Activated CD4-positive, alpha-beta T cell treated with anti-CD3 and anti-CD28 coated beads, Interleukin-2, amount 10 ng/mL, durations not matched to agents 24 days and 14 days (primary cell): ENCODE measurements at places on chromosomes 11 and 22. TPM values are rescaled to one million over a fixed set of nuclear protein-coding genes. Genes with fewer than 3 reads are reported as not detected.

Gene OR9G1
- total RNA-seq = not detected in 2 replicates

Gene ARSA
- total RNA-seq = 20.6 and 22.1 TPM in 2 replicates

Gene RIC3
- 4.5 and 7.2 TPM in 2 replicates for total RNA-seq

Gene CALCA
- not detected in 2 replicates for total RNA-seq

Gene GRIK4
- 0.02 and 0.09 TPM in 2 replicates for total RNA-seq

DNA sequence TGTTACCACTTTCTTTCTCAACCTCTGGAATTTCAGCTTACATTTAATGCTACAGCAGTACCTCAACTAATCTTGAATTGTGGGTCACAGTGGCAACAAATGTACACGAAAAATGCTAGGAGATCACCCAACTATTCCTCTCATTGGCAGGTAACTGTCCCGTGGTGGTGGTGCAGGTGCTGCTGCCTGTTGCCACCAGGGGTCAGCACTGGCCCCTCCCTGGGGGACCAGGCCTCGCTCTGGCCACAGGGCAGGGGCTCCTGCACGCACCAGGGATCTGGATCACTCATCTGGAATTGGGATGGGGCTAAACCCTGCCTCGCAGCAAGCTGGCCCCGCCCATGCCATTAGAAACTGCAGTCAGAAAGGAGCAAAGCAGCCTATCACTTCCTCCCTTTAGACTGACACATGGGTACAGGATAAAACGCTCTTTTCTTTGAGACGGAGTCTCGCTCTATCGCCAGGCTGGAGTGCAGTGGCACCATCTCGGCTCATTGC, 6.9 kb upstream of the POLDIP3 start:
- peak; percentile 88 for DNase-seq
- H3K4me3 ChIP-seq = no peak overlapping the region
- no peaks in the 10 kb centered on the region for H3K27me3 ChIP-seq
- H3K27ac ChIP-seq = no peak overlapping the region

GRCh38 chr11:7694235-7694634, 12.0 kb downstream of the OVCH2 start:
- peaks cover 24% of the 10 kb centered on the region for H3K27me3 ChIP-seq
- H3K36me3 ChIP-seq = no peaks in the 10 kb centered on the region
- no peak for DNase-seq
- no peak overlapping the region for H3K4me3 ChIP-seq
- no peaks in the 10 kb centered on the region for H3K4me1 ChIP-seq
- no peak overlapping the region for H3K27ac ChIP-seq

- DNase-seq = no peak
- H3K4me3 ChIP-seq = no peak overlapping the region
- H3K36me3 ChIP-seq = no peaks in the 10 kb centered on the region
- peaks cover under 1% of the 10 kb centered on the region for H3K4me1 ChIP-seq
These were observed 116.0 kb upstream of the TOP3B start for GRCh38 chr22:22098457-22099193.

GRCh38 chr11:58788355-58789023, 56.0 kb downstream of the GLYATL2 start:
- H3K27ac ChIP-seq = no peak overlapping the region
- no peaks in the 10 kb centered on the region for H3K36me3 ChIP-seq
- H3K27me3 ChIP-seq = peaks cover 2% of the 10 kb centered on the region

DNA sequence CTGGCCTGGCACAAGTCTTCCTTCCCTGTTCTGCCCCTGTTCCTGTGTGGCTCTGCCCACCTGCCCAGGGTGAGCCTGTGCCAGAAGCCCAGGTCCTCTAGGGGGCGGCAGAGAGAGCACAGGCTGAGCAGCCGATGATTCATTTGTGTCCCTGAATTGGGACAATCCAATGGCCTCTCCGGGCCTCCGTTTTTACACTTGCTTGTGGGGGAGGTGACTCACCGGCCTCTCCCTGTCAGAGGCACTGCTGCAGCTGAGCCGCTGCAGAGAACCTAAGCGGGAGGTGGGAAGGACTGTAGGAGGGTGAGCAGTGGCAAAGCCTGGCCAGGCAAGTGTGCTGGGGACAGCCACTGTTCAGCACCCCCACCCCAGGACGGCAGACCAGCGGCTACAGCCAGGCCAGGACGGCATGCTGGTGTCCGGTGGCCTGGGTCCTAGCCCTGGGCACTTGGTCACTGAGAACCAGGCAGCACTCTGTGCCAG, 65.2 kb upstream of the LMO1 start:
- H3K4me1 ChIP-seq = peaks cover 7% of the 10 kb centered on the region
- H3K27me3 ChIP-seq = no peaks in the 10 kb centered on the region
- H3K36me3 ChIP-seq = no peaks in the 10 kb centered on the region
- no peak overlapping the region for H3K27ac ChIP-seq
- DNase-seq = peak; percentile 88

- no peak overlapping the region for H3K4me3 ChIP-seq
- DNase-seq = no peak
- H3K27me3 ChIP-seq = no peaks in the 10 kb centered on the region
- no peak overlapping the region for H3K27ac ChIP-seq
These were observed 584.9 kb upstream of the CCDC90B start for GRCh38 chr11:83871054-83871453.
